ENCODE measurements at places on chromosomes 7 and 10.

DNA sequence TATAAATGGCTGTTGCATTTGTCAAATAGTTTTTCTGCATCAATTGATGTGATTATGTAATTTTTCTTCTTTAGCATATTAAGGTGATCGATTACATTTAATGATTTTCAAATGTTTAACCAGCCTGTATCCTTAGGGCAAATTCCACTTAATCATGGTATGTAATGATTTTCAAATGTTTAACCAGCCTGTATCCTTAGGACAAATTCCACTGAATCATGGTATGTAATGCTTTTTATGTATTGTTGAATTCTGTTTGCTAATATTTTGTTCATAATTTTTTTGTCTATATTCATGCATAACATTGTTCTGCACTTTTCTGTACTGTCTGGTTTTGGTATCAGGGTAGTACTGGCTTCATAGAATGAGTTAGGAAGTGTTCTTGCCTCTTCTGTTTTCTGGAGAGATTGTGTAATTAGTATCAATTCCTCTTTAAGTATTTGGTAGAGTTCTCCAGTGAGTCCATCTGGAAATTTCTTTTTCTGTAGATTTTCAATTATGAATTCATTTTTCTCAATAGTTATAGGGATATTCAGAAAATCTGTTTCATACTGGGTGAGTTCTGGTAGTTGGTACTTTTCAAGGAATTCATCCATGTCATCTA is 393.2 kb upstream of the FOXK1 start:
- DNase-seq: no peak

- DNase-seq: no peak
These were observed 17.1 kb downstream of the PLXDC2 start for GRCh38 chr10:19833170-19833824.

GRCh38 chr7:151888079-151889067 is 11.5 kb upstream of the PRKAG2 start:
- DNase-seq: no peak

DNA sequence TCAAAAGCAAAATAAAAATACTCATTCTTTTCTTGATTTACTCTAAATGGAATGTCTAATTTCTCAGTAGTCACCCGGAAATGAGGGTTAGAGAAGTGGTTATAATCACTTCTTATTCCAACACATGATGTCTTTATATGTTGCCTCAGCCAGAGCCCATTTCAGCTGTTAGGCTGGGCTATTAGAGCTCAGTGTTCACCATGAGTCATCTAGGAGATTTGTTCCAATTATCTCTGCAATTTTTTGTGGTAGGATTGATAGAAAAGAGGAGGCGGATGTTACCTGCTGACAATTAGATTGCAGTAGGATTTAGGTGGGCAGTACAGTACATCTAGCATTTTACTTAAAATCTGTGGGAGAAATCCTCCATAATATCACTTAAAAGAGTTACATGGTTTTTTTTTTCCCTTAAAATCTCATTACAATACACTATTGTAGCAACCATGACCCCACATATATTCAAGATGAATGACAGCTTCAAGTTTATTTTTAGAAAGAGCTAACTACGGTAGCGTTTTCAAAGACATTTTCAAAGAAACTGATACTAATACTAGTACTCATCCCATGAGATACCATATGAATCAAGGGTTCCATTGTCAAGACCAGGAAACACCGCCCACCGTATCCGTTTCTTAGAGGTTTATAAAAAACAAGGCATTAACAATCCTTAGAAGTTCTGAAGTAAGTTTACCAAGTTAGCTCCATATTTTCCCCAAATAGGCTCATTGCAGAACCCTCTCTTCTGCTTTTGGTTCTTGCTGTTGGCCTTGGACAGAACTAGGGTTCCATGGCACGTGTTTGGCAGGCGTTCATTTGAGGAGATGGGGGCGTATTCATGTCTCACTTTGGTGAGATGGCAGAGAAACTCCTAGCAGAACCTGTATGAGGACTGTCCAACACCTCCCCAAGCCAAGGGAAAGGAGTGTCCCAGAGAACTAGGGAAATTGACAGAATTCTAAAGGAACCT is 10.4 kb downstream of the CPA2 start:
- no peak for DNase-seq

- DNase-seq: no peak
These were observed 33.9 kb downstream of the MYL10 start for GRCh38 chr7:101595246-101595645.

DNA sequence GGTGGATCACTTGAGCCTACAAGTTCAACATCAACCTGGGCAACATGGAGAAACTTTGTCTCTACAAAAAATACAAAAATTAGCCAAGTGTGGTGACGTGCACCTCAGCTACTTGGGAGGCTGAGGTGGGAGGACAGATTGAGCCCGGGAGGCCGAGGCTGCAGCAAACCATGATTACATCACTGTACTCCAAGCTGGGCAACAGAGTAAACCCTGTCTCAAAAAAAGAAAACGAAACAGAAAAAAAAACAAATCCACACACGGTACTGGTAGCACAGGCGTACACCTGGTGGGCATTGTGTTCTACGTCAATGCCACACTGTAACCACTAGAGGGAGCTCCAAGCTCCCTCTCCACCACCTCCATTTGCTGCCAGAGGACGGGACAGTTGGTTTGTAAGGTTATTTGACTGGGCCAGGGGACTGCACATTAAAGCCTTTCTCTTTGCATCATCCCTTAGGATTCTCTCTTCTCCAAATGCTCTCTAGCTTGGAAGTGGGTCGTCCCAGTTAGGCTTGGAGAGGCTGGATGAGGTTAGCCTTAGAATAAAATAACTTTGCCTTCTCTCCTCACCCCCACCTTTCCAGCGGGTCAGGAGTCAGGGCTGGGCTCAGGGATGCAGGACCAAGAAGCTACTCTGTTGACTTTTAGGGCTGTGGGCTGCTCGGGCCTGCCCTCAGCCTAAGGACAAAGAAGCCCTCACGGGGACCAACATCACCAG is 130.8 kb downstream of the SORBS1 start:
- no peak for DNase-seq

- DNase-seq: no peak
These were observed 256.4 kb upstream of the SLC26A5 start for GRCh38 chr7:103702454-103702853.

DNA sequence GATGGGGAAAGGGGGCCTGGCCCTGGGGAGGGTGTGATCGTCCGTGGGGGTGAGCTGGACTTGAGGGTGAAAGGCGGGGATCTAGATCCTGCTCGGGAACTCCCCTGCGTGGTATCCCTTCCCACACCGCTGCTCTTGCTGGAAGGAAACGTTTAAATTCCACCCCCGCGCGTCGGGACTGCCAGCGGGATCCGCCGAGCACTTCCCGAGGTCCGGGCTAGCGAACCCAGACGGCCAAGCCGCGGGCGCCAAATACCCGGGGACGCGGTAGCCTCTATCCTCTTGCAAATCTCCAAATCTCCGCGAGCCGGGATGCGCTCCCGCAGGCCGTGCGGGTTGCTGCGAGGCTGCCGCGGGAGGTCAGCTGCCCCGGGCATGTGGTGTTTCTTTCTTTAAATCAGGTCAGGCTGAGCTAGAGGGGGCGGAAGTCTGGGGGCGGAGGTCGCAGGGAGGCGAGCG is 904 bp downstream of the NPTX2 start:
- no peak for DNase-seq

- DNase-seq: peak; percentile 68
These were observed 124.7 kb downstream of the CNOT4 start for GRCh38 chr7:135385209-135385608.

GRCh38 chr10:20334559-20334958 is 518.3 kb downstream of the PLXDC2 start:
- no peak for DNase-seq

- DNase-seq: no peak
These were observed 8.9 kb downstream of the ANXA11 start for GRCh38 chr10:80196270-80196949.

DNA sequence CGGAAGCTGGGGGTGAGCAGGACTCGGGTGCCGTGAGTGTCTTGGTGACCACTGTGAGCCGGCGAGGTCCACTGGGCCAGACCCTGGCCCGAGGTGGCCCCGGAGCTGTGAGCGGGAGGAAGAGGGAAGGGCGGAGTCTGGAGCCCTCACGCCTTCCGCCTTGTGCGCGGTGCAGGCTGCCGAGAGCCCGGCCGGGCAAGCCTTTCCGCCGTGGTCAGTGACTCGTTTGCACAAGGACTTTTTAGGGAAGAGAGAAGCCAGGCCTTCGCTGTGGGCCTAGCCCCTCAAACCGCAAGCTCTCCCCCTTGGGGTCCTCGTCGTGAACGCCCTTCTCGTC is 40.9 kb upstream of the ZNF32 start:
- DNase-seq: no peak

- no peak for DNase-seq
These were observed 772 bp downstream of the PRDX3 start for GRCh38 chr10:119177708-119178371.

DNA sequence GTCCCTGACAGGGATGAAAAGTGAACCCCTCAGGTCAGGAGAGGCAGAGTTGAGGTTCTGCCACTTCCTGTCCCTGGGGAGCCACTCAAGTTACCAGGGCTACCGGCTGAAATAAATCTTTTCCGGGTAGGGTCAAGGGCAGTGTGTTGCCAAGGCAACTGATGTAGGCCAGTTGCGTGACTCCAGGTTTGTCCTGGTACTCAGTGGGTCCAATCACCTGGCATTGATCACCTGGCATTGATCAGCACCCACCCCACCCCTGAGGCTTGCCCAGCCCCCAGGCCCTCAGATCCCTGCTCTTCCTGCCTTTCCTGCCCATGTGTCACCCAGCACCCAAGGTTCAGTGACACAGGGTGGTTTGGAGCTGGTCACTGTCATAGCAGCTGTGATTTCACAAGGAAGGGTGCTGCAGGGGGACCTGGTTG is 5.9 kb downstream of the SAP25 start:
- no peak for DNase-seq

GRCh38 chr7:133912916-133913697 is 214.0 kb upstream of the LRGUK start:
- no peak for DNase-seq

DNA sequence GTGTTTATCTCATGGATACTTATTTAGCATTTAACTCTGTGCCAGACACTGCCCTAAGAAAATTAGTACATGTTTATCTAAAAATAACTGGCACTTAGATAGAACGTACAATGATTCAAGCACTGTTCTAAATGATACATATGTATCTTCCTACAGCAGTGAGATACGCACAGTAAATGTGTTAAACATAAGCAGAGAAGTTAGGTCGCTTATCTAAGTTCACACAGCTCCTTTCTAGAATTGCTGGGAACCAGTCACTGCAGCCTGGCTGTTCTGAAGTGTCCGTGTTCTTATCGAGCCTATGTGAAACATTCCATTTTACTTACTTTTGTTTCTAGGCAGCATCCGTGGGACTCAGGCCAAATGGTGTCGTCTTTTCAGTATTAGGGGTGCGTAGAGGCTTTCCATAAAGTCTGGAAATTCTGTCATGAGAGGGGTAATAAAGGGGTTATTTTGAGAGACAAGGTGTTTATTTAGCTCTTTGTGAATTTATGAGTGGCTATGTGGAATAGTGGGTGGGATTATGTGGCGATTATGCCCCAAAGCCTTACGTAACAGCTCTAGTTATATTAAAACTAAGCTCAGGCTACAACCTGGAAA is 186.9 kb downstream of the SND1 start:
- no peak for DNase-seq

- DNase-seq: peak; percentile 11
These were observed 41.6 kb upstream of the LYZL2 start for GRCh38 chr10:30671026-30671616.

GRCh38 chr10:99548041-99548530 is 15.3 kb downstream of the NKX2-3 start:
- DNase-seq: no peak

DNA sequence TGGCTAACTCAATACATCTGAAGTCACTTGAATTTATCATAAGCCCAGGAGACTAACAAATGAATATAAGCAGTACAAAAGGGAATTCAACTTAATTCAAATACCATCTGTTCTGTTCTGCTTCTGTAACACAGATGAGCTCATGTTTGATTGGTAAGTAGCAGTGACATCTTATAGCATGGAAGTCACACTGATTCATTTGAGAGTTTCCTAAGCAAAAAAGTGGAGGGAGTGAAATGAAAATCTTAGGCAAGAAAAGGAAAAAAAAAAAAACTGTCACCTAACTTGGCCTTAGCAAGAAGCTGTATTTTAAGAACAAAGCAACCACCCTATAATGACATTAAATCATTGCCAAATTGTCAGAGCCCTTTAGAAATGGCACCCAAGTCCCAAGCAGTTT is 49.5 kb downstream of the SMURF1 start:
- DNase-seq: no peak

DNA sequence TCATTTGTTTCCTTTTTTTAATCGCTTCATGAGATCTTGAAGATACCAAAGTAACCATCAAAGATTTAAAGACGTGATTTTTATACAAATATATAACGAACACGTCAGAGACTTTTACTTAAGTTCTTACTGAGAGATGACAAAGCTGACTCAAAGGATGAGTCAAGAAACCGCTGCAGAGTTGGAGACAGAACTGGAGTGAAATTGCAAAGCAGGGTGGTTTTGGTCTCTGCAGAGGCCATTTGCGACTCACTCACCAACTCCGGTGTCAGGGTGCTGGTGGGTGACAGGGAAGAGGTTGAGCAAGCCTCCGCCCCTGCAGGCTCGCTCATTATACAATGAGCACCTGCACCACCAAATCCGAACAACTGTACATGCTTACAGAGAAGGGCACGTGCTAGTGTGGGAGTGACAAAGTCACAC is 75.2 kb downstream of the DNAJB6 start:
- no peak for DNase-seq
